ENCODE measurements at places on chromosomes 2 and 18. TPM values are rescaled to one million over a fixed set of nuclear protein-coding genes. Genes with fewer than 3 reads are reported as not detected.

Gene LRRTM4
- 1.0 TPM for total RNA-seq

Gene SCN3A
- 18.4 TPM for total RNA-seq

Gene CD8B2
- total RNA-seq, result not detected

Gene RIT2
- total RNA-seq, result not detected

Gene KIF3C
- 9.5 TPM for total RNA-seq

Gene IL36A
- not detected for total RNA-seq

Gene OST4
- total RNA-seq, result 247 TPM

DNA sequence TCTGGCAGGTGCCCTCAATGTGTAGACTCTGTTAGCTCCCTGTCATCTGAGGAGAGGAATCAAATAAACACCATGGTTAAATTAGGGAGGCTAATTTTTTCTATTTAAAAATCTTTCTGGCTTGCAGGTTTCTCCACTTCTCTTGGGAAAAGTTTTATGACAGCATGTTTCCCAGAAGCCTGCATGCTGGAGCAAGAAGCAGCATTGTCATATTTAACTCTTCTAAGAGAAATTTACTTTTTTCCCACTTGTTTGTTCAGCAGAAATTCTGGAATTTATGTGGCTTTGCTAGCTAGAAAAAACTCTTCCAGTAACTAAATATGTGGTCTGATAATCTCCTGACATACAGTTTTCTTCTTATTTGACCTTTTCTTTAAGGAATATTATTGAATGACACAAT is 230.5 kb downstream of the PARD3B start:
- DNase-seq, result no peak

DNA sequence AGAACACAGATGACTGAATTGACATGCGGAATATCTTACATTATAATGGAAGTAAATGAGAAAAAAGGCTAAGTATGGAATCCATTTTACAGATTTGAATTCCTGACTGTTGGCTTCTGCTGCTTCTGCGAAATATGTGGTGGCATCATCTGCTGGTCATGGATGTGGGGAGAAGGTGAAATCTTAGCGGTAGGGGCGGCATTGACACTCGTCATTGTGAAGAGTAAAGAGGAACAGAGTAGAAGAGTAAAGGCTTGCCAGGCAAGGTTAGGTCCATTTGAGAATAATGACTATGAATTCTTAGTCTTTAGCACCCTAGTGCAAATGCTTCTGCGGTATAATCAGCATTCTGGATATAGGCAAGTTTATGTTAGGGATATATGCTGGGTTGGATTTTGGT is 32.4 kb downstream of the ACTR3 start:
- DNase-seq, result no peak

DNA sequence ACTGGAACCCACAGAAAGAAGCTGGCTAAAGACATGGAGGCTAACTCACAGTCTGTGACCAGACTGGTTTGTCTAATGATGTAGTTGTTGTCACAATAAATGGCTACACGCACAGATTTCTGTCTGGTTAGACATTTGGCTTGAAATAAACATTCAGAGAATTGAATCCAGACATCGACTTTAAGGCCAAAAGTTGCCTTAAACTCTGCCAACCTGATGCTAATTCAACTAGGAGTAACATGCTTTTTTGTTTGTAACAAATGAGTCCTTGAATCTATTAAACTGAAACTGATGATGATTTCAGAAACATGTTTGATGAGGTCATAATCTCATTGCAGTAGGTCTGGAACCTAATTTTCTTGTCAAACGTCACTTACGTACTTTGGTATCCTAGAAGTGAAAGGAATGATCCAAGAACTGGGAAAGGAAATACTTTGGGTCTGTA is 123.8 kb downstream of the ERBB4 start:
- no peak for DNase-seq

DNA sequence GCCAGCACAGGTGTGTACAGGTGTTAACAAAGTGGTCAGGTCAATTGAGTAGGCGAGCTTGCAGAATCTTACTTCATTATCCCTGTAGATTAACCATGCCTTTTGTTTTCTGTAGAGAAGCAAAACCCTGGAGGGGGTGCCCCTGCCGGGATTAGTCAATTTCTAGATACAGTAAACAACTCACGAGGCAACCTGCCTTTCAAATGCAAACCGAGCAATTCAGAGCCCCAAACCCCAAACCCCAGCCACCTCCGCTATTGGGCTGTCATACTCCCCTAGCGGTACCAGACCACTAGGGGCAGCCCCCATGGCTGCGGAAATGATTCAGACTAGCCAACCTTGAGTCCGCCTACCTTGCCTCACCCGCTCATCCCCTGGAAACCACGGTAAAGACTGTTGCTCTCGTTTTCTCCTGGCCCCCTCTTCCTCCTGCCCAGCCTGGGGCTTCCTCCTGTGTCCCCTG is 61.4 kb upstream of the KIF5C start:
- no peak for DNase-seq

- no peak for DNase-seq
Measured at GRCh38 chr2:228581731-228582130, 400.2 kb upstream of the SPHKAP start.

- DNase-seq, result no peak
Measured at GRCh38 chr2:75574106-75574505, 13.4 kb upstream of the EVA1A start.

GRCh38 chr2:43840965-43841364 is 2.2 kb downstream of the ABCG8 start:
- DNase-seq, result no peak

- DNase-seq, result no peak
Measured at GRCh38 chr2:55157474-55157884, 74.6 kb downstream of the CLHC1 start.

DNA sequence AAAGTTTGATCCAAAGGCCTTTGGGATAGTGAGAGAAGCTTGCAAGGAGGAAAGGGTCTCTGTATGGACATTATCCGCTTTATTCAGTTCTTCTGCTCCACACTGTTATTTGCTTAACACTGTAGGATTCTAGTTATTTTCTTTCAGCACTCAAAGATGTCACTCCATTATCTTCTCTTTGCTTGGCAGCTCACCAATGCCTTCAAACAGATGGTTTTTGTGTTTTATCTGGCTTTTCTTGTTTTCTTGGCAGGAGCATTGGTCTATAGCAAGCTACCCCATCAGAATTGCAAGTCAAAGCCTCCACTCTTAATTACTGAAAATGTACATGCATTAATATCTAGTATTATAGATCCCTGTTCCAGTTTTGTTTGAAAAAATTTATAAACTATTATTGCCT is 138.8 kb downstream of the EVA1A start:
- no peak for DNase-seq

DNA sequence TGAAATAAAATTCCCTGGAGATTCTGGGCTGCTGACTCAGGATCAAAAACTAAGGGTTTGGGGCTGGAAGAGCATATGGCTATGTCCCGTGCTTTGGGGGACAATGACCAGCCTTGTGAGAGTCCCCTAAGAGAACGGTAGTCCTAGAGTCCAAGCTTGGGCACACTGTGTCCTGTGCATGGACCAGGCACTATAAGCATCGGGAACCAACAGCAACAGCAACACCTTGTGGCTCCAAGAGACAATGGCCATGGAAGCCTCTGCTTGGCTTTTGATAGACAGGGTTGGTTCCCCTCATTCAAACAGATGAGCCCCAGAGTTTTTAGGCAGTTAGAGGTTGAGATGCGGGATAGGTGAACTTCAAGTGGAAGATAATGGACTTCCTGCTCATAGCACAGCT is 294.4 kb upstream of the CHAC2 start:
- DNase-seq, result no peak

- no peak for DNase-seq
Measured at GRCh38 chr2:168136392-168136977, 110.9 kb downstream of the STK39 start.

DNA sequence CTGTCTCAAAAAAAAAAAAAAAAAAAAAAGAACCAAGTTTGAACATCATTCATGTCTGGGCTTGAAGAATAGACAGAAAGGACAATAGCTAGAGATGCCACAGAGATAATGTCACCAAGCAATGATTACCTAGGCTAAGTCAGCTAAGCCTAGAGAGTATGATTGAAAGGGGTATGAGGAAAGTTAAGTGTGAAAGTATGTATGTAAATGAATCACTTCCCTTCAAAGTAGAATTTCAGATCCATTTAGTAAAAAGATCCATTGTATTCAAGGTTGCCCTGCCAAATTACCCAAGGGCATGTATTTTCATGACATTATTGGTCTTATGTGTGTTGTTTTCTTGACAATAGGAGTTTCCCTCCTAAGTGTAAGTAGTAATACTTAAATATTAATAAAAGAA is 34.1 kb upstream of the SLC39A10 start:
- no peak for DNase-seq

- no peak for DNase-seq
Measured at GRCh38 chr2:148666555-148666954, 22.0 kb downstream of the EPC2 start.

- DNase-seq, result no peak
Measured at GRCh38 chr2:31228717-31229116, 5.2 kb upstream of the EHD3 start.

DNA sequence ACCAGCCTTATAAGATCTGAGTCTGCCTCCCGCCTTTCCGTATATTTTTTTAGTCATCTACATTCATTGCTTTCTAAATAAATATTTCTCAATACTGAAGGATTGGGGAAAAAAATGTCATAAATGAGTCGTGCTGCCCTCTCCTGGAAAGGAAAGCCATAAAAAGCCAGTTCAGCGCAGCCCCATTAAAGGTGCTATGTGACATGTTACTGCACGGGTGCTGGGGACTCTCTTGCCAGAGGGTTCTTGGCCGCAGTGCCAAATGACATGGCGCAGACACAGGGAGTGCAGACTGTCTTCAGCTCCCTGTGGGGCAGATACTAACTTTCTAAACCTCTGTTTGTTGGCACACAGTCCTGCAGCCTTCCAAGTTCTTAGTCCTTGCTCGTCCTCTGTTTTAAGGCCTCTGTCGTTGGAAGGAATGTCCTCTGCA is 53.7 kb upstream of the MAP3K20 start:
- no peak for DNase-seq

DNA sequence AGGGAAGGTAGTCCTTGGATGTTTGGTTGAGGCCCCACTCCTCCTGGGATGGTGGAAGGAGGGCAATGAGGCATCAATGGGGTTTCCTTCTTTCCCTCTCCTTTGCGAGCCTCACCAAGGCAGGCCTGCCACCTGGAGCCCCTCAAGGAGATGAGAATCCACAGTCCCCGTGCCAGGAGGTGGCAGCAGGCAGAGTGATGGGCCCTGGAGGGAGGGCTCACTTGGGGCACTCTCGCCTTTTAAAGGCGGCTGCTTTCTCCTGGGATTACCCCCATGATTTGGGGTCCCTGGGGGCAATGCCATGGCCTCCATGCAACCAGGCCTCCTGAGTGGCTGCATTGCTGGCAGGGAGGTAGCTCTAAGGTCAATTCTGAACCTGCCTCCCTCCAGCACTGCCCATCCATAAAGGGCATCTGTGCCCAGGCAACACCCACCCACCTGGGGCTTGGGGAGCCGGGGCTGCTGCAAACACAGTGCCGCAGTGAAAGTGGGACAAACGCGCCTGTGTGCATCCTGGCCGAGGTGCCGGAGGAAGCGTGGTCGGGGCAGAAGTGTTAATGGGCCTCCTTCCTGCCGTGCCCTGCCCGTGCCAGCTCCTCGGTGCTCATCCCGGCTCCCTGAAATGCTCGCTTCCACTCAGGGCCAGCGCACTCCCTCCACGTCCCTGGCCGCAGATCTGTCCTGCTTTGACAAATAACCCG is 55.9 kb downstream of the ZFP36L2 start:
- no peak for DNase-seq

DNA sequence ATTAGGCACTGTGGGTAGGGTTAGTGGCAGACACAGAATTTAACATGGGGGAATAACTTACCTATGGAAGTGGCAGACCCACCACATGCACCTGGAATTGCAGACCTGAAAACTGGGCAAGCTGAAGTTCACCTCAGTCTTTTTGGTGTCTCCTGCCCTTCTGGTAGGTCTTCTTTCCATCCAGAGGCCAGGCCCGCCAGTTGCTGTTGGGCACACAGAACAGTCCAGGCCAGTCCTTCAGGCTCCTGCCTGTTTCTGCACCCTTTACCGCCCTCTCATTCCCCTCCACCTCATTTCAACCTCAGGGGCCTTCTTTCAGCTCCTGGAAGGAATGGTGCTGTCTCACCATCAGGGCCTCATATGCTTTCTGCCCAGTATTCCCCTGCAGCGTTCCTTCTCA is 358.9 kb upstream of the ETAA1 start:
- no peak for DNase-seq

- no peak for DNase-seq
Measured at GRCh38 chr18:3067722-3068121, 54.8 kb upstream of the LPIN2 start.

Measured in uterus (tissue), 4 donors.